Umbilical cord (tissue), 2 donors: ENCODE measurements at places on chromosomes 3 and 15. TPM values are rescaled to one million over a fixed set of nuclear protein-coding genes. Genes with fewer than 3 reads are reported as not detected.

The PSMD6 gene
- 60.2 TPM for total RNA-seq

The KCNMB2 gene
- 15.2 TPM for total RNA-seq

- no peak for DNase-seq
These were observed 60.1 kb downstream of the ADAMTS9 start for GRCh38 chr3:64627471-64628321.

- DNase-seq = peak; percentile 72
These were observed 34.0 kb upstream of the CILP start for GRCh38 chr15:65245096-65245856.

- DNase-seq = no peak
These were observed 598.3 kb upstream of the ZNF385D start for GRCh38 chr3:22349215-22349851.

GRCh38 chr3:152638707-152639450, 196.1 kb upstream of the P2RY1 start:
- DNase-seq = peak; percentile 90
